ENCODE measurements at places on chromosomes 1 and 21. TPM values are rescaled to one million over a fixed set of nuclear protein-coding genes. Genes with fewer than 3 reads are reported as not detected.
A peak's percentile ranks its signal among the peaks of the same experiment; 100 is the strongest.

- DNase-seq, result no peak
These were observed 43.5 kb upstream of the JAK1 start for GRCh38 chr1:65009724-65010420.

Gene SERTAD4
- 1.6 TPM for total RNA-seq

- no peak for DNase-seq
These were observed at the start of gene EPHA8 for GRCh38 chr1:22562584-22563583. EPHA8 (plus strand) TSS chr1:22563489; CDS start chr1:22563636, 147 bp downstream.

DNA sequence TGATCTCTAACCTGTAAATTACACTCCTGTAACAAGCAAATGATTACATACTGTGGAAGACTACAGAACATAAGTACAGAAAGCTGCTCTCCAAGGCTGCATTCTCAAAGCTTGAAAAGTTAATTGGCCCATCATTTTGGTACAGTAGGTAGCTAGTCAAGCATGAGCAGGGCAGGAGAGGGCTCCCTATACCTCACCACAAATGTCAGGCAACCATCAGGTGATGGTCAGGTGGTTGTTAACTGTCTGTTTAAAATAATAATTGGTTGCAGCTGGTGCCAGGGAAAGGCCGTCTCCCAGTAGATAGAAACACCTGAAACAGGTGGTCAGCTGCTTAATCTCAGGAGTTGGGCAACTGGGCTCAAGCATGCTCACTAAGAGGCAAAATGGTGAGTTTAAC lies 13.1 kb upstream of the SLC1A7 start:
- no peak for DNase-seq

GRCh38 chr1:202124142-202124541 lies 1.4 kb downstream of the GPR37L1 start:
- no peak for DNase-seq

GRCh38 chr1:36326499-36326898 lies 3.1 kb upstream of the EVA1B start:
- no peak for DNase-seq

DNA sequence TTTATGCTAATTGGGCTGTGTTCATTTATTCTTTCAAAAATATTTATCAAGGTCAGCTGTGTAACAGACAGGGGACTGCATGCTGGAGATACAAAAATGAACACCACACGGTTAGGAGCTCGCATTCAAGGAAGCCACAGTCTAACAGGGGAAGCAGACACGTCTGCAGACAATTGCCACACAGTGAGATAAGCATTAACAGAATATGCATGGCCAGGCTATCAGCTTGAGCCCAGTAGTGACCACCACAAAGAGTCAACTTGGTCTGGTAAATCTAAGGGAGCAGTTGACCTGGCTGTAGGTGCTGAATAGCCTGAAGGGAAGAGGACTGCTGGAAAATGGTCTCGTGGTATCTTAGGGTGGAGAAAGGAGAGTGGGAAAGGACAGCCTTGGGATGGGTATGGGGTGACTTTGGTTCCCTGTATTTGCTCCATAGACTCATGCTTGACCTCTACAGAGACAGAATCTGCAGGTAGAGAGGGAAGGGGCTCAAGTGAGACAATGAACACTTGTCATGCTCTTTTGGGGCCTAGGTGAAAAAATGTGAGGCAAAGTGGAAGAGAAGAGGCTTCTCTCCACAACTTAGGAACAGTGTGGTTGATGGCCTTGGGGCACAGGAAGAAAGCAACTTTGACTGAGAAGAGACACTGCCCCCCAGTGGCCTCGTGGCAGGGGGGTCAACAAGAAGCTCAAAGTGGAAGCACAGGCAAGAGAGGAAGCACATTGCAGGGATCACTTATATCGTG lies 7.6 kb upstream of the NPL start:
- DNase-seq, result no peak

GRCh38 chr1:34115233-34115632 lies 49.8 kb downstream of the CSMD2 start:
- DNase-seq, result no peak

GRCh38 chr1:87089070-87089736 lies 174.8 kb downstream of the HS2ST1 start:
- no peak for DNase-seq

DNA sequence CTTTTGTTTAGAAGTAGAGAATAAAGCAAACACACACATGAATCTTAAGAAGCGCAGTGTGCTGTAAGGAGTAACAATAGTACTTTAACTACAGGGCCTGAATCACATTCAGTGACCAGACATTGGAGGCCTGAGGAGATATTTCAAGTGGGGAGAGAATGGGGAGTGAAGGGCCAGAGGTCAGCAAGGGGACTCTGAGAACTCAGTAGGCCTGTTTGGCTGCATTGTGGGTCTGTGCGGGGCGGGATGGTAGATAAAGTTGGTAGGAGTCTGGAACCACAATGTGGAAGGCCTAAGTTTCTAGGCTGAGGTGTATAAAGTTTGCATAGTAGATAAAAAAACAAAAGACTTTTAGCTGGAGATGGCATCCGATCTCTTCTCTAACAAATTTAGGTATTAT lies 52.7 kb upstream of the WLS start:
- no peak for DNase-seq

Gene OR2G6
- not detected for total RNA-seq

DNA sequence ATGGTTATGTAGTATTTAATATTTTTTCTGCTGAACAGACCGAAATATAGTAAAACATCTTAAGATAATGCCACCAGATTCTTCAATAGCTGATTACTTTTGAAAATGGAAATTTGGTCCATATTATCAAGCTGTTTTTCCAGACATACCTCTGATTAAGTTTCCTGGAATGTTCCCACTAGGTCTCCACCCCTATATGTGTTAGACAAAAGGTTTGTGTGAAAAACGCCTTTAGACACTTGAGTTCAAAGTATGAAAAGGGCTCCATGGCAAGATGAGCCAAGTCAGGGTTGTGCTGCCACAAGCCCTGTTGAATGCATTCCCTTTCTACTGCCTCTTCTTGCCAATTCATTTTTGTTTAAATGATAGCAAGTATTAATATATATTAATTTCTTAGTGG lies 52.7 kb downstream of the ZBTB17 start:
- DNase-seq, result no peak

DNA sequence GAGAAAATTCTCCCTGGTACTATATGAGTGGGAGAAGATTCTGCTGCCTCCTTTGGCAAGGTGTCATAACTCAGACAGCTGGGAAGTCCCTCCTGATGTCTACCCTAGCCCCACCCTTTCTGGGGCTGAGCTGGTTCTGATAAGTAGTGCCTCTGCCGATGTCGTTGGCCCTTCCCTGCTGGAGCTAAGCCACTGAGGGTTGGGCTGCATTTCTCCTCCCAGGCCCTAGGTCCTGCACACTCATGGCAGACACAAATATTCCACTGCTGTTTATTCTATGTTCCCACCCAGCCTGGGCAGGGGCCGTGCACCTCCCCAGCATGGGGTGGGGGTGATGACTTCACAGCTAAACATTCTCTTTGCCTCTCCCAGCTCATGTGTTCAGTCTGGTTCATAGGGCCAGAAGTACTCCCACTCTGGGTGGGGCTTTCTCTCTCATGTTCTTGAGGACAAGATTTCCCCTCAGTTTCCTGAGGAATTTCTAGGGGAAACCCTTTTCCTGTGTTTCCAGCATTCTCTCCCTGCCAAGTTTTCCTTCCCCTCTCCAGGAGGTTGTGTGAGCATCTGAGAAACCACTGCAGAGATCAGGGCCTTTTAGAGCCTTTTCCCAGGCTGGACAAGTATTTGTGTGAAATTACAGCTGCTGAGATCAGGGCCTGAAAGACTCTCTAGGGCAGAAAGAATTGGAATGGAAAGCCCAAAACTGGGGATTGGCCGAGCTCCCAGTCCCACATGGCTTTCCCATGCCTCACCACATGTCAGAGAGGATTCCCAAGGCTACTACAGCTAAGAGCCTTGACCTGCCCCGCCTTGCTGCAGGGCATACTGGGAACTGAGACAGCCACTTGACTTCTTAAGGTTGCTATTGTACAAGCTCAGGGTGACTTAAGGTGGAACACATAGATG lies 66.2 kb downstream of the ATP2B4 start:
- DNase-seq, result peak; percentile 37

- no peak for DNase-seq
These were observed 14.3 kb downstream of the SETD4 start for GRCh38 chr21:36045993-36046392.

- DNase-seq, result no peak
These were observed 36.3 kb downstream of the PKP1 start for GRCh38 chr1:201319631-201320030.

Gene CDCP2
- total RNA-seq, result not detected

DNA sequence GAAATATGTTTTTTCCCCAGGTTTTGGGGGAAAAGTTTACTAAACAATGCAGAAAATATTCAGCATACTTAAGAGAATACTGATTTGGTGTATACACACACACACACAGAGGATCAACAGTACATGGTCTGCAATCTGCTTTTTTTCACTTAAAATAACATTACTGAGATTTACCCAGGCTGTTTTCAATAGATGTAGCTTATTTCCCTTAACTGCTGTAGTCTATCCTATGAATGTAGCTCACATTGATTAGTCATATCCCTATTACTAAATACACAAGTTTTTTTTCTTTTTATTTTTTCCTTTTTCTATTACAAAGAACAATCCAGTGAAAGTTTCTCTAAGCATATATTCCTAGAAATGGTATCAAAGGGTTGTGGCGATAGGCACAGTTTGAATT lies 266.7 kb upstream of the GREM2 start:
- DNase-seq, result no peak

Gene APP
- total RNA-seq, result 1,771 TPM

- no peak for DNase-seq
These were observed 2.5 kb upstream of the SLC6A9 start for GRCh38 chr1:44033756-44034155.

Gene MOV10
- 97.3 TPM for total RNA-seq

Gene EVA1B
- total RNA-seq, result 132 TPM

Gene EFNA1
- total RNA-seq, result 195 TPM

Gene SMCP
- not detected for total RNA-seq

DNA sequence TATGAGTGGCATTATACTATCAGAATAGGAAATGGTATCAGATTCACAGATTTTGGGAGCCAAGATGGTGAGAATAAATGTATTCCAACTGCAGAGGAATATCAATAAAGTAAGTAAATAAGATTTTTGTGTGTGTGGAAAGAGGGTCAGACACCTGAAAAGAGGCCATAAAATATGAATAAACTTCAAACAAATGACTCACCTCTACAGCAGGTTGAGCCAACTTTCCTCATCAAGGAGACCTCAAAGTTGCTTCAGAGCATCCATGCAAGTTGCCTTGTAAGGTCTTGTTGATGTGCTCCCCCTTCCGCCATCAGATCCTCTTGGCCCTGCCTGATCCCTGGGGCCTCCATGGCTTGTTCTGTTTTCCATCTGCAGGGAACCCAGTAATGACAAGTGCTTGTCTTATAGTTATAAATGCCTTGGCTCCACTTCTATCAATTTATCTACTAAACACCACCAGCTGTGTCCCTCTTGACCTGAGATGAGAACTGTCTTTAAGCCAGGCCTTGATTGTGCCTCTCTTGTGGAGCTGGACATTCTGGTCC lies 775.6 kb downstream of the LTN1 start:
- no peak for DNase-seq

Gene SORT1
- 55.9 TPM for total RNA-seq

GRCh38 chr1:186937016-186937670 lies 108.4 kb downstream of the PLA2G4A start:
- DNase-seq, result no peak

GRCh38 chr1:90174246-90174645 lies 179.3 kb downstream of the ZNF326 start:
- no peak for DNase-seq

GRCh38 chr1:87980494-87980893 lies 651.8 kb downstream of the LMO4 start:
- no peak for DNase-seq
